ENCODE measurements at places on chromosomes 3 and 15.

DNA sequence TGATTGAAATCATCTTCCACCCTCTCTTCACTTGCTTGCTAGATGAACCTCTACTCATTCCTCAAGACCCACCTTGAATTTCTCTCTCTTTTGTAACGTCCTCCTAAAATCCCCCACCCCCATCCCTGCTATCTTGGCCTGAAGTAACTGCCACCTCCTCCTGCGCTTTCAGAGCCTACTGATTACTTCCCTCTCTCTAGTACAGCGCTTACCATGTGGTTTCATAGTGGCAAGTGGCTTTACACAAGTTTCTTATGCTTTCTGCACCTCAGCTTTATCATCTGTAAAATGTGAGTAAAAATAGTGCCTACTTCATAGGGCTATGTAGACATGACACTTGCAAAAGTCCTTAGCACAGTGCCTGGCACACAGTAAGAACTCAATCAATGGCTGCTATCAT lies 28.7 kb upstream of the DAZL start:
- no peak for DNase-seq

DNA sequence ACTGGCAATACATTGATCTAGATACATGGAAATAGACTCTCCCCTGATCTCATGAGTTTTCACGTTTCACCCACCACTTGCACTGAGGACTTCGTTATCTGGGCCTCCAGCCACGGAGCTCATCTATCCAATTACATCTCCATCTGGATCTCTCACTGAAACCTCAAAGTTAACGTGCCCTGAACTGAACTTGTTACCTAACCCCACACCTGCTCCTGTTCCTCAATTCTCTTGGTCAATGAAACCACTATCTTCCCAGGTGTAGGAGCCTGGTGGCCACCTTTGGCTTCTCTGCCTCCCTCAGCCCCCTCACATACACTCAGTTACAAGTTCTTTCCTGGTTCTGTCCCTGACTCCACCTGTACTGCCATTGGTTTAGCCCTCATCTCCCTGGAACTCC lies 9.7 kb downstream of the DGKG start:
- no peak for DNase-seq

DNA sequence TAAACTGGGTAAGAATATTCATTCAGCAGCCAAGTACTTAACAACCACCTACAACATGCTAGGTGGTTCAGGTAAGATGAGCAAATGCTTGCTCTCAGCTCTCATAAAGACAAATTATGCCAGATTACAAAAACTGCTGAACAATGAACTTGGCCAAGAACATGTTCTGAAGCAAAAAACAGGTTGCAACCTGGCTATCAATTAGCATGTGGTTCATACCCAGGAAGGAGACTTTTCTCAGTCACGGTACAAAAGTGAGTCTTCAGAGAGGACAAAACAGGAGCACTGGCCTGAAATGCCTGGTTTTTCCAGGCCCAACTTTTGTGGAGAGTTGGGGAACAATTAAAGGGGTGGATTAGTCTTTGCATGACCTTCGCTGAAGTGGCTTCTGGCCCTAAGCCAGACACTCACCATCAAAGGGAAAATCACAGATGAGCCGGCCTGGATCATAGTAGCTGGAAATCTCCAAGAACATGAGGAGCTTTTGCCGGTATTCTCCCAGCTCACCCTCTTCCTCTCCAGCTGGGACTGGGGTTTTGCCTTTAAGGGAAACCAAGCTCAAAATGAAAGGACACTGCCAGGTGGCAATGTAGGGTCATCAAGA lies 7.6 kb upstream of the PLA2G4F start:
- no peak for DNase-seq

GRCh38 chr3:67846166-67846565 lies 191.8 kb upstream of the SUCLG2 start:
- no peak for DNase-seq

DNA sequence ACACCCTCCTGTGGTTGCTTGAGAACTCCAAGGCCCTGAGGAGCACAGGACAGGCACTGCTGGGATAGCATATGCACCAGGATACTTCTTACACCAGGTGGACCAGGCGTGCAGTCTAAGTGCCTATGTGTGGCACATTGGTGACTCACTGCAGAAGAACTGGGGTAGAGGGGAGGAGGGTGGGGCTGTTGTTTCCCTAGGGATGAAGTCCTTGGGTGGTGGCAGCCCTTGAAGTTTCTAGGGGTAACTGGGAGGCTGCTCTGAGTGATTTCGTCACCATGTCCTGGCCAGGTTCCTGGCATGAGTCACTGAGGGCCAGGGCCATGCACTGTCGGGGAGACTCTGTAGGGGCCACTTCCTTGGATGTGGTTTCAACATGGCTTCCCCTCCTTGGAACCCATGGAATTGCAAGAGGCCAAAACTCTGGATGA lies 15.9 kb downstream of the MYZAP start:
- no peak for DNase-seq

Data from SHP77 treated with DMSO at 0.1 percent for 48 hours (cell line).